ENCODE measurements at places on chromosomes 13 and 19.

DNA sequence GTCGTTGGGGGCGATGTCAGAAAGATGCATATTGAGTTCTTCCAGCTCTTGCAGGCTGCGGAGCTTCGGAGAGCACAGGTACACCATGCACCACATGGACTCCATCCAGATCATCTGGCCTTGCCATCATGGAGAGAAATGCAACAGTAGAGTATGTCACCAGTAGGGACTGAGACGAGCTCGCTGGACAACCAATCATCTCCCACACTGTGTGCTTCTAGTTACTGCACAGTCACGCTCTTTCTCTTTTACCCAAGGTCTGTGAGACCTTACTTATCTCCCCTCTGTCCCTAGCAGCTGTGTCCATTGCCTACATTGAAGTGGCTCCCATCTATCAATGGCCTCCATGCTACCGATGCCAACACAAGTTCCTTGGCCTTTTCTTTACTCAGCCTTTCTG lies 90.5 kb downstream of the C13orf42 start:
- DNase-seq = no peak

DNA sequence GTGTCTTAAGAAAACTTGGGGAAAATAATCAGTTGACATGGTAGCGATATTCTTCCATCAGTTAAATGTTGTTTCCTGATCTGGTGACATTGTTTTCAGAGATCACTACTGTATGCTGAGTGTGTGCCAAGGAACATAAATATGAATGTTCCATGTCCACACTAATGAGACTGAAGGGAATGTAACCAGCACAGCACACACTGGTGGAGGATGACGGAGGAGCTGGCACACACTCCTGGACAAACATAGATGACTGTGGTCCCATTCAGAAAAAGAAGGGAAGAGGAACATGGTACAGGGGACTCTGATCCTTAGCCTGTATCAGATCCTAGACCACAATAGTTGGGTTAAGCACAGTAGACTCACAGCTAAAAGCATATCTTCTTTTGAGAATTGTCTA lies 574.8 kb downstream of the MYO16 start:
- DNase-seq = no peak

DNA sequence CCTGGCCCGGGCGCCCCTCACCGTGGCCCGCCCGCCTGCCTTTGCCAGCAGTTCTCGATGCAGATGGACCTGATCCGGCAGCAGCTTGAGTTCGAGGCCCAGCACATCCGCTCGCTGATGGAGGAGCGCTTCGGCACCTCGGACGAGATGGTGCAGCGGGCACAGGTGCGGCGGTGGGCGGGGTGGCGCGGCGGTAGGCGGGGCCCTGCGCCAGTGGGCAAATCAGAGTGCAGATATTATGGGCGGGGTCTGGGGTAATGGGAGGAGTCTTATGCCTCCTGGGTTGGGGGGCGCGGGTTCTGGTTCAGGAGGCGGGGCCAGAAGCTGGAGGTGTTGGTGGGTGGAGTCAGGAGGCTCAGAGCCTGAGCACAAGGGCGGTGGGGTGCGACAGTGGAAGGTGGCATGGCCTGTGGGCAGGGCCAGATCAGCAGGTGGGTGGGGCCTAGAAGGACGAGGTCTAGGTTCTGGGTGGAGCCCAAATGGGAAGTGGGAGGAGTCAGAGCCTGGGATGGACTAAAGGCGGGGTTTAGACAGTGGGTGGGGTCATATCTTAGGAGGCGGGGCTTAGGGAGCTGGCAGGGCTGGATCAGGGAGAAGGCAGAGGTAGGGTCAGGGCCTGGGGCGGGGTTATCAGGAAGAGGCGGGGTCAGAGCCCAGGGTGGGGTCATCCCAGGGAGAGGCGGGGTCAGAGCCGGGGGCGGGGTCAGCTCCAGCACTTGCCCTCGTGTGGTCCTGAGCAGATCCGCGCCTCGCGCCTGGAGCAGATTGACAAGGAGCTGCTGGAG lies 5.6 kb downstream of the APC2 start:
- peak; percentile 28 for DNase-seq

DNA sequence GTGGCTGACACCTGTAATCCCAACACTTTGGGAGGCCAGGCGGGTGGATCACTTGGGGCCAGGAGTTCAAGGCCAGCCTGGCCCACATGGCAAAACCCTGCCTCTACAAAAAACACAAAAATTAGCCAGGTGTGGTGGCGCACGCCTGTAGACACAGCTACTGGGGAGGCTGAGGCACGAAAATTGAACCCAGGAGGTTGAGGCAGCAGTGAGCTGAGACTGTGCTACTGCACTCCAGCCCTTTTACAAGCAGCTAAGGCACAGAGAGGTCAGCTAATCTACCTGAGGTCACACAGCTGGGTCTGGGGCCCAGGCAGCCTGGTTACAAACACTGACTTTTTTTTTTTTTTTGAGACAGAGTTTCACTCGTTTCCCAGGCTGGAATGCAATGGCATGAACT lies 27.2 kb downstream of the MED26 start:
- no peak for DNase-seq

DNA sequence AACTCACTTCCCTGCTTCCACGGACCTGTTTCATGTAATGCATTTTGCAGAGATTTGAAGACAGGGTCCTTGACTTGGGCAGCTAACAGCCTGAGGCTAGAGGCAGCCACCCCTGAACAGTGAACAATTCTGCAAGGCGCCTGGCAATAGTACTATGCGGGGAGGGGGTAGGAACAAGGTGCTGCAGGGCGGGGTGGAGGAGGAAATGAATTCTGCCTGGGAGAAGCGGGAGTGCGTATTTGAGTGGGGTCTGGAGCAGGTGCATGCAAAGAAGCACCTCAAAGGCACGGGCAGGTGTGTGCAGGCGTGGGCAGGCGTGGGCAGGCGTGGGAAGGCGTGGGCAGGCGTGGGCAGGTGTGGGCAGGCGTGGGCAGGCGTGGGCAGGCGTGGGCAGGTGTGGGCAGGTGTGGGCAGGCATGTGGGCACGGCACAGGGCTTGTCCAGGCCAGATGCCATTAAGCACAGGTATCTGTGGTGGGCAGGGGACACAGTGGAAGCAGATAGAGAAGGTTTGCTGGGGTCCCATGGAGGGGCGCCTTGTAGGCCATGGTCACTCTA lies 130.4 kb upstream of the GJB6 start:
- DNase-seq = no peak

DNA sequence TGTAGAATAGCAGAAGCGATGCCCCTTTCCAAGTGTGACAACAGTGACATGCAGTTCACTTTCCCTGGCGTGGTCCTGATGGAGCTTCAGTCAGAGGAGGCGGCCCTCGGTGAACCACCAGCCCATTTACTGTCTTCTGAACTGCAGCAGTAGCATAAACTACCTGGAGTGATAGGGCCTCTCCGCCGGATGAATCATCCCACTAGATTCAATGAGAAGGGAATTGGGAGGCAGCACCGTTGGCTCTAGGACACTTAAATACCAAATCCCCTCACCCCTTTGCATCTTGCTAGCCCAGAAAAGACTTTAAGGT lies 112.8 kb upstream of the GPR12 start:
- DNase-seq = no peak

- DNase-seq = no peak
Observed at GRCh38 chr13:34462843-34463242, 479.2 kb upstream of the NBEA start.

DNA sequence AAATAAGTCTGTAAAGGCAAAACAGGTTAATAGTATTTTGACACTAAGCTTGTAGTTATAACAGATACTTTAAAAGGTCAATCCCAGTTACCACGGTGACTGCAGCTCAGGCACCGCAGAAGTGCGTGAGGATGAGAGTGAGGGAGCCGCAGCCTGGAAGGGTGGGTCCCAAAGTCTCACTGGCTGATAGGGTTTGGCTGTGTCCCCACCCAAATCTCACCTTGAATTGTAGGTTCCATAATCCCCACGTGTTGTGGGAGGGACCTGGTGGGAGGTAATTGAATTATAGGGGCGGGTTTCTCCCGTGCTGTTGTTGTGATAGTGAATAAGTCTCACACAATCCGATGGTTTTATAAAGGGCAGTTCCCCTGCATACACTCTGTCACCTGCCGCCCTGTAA lies 40.0 kb upstream of the GAS6 start:
- DNase-seq = no peak

DNA sequence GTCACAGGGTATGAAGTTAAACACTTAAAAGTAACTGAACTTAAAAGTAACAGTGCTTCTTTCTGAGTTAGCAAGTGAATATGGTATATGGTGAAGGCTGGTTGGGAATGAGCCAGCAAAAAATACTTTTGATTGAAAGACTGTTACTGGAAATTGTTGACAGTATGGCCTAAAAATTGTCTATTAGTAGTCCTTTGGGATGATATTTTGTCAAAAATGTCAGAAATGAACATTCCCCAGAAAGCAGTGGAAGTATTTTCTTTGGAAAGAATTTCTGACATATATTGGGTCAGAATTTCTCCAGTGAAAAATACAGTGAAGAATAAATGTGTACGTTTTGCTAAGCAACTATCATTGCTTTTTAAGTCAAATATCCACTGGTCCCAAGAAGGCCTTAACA lies 860.5 kb downstream of the PCDH9 start:
- DNase-seq = no peak

GRCh38 chr13:42038661-42039456 lies 9.6 kb upstream of the DGKH start:
- DNase-seq = no peak

Measured in CD4-positive, alpha-beta T cell treated with Interleukin-2 at 100 ng/mL for 4 hours (primary cell).